ENCODE measurements at places on chromosomes 13 and 19. TPM values are rescaled to one million over a fixed set of nuclear protein-coding genes. Genes with fewer than 3 reads are reported as not detected.

Gene UBE2L5
- not detected for total RNA-seq

Gene ZNF492
- not detected for total RNA-seq

Gene NAPSA
- 0.27 TPM for total RNA-seq

- DNase-seq, result no peak
Observed at GRCh38 chr19:55209693-55210472, 582 bp upstream of the PTPRH start.

Gene ZNF208
- total RNA-seq, result not detected

- DNase-seq, result no peak
Observed at GRCh38 chr13:27339299-27339698, 68.7 kb downstream of the RASL11A start.

DNA sequence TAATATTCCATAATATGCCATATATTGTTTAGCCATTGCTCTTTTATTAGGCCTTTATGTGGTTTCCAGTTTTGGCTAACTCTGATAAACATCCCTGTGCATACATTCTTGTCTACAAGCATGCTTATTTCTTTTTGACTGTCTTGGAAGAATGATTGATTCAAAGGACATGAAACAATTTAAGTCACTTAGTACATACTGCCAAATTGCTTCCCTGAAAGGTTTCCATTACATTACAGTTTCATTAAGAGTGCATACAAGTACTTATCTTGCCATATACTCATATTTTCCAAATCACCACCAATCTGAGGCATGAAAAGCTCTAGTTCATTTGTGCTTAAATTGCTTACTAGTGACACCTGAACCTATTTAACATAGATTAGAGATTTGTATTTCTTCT is 113.9 kb downstream of the OXGR1 start:
- DNase-seq, result no peak

- DNase-seq, result no peak
Observed at GRCh38 chr13:31150315-31150985, 11.3 kb downstream of the HSPH1 start.

DNA sequence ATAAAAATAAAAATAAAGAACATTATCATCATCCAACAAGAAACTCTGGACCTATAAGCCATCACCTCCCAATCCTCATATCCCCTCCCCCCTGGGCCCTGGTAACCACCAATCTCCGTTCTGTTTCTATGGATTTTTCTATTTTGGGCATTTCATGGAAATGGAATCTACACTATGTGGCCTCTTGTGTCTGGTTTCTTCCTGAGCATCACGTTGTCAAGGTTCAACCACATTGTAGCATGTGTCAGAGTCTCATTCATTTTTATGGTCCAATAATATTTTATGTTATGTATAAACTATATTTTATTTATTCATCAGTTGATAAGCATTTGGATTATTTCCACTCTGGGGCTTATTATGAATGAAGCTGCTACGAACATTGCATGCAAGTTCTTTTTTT is 26.9 kb downstream of the SULT2B1 start:
- no peak for DNase-seq

Gene LGALS4
- total RNA-seq, result not detected

Gene ZNF665
- 3.3 TPM for total RNA-seq

GRCh38 chr13:36549126-36549702 is 116.9 kb downstream of the CCNA1 start:
- no peak for DNase-seq

- DNase-seq, result peak; percentile 96
Observed at GRCh38 chr19:50333235-50333736, 4.1 kb upstream of the KCNC3 start.

DNA sequence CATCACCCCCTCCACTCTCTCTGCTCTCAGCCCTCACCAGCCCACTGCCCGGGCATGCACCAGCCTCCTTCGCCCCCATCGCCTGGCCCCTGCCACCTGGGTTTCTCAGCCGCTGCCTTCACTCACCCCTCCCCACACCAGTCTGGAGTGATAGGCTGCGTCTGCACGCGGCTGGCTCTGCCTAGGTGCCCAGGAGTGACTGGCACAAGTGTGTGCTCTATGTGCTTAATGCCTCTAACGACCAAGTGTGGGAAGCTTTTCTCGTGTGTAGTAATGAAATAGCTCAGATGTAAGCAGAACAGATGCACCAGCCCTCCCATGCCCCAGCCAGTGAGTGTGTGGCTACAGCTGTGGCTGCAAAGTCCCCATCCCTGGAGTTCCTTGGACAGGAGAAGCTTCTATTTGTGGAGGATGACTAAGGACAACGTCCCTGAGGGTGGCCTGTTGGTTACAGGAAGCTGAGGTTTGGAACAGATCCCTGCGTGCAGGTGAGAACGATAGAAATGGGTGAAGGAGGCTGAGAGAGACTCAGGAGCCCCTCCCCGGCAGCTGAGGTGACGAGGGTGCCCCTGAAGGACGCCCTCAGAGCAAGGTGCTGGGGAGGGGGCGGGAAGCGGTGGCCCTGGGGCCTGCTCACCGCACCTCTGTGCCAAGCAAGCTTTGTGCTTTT is 35.6 kb downstream of the ATP11A start:
- no peak for DNase-seq

GRCh38 chr19:39052243-39052746 is 19.9 kb upstream of the FBXO27 start:
- peak; percentile 93 for DNase-seq

DNA sequence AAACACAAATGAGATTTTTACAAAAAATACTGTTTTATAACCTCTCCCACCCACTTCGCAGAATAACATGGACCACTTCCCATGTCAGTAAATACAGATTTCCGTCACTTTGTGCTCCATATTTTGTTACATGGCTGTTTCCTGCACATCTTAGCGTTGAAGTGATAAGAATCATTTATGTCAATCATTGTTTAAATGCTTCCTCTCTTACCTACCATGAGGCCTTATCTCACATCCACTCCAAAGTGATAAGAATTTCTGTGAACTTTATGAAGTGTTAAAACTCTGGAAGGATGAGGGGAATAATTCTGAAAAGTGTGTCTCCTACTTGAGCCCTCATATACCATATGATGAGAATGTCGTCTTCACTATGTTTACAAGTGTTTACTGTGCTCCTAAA is 36.6 kb upstream of the IL17D start:
- no peak for DNase-seq

- no peak for DNase-seq
Observed at GRCh38 chr13:42883771-42884467, 102.5 kb downstream of the FAM216B start.

GRCh38 chr13:77207943-77208342 is 119.0 kb downstream of the MYCBP2 start:
- DNase-seq, result no peak

Gene TLE6
- total RNA-seq, result 1.1 TPM

Gene EHD2
- total RNA-seq, result 493 TPM

Gene KCNJ14
- 0.90 TPM for total RNA-seq

DNA sequence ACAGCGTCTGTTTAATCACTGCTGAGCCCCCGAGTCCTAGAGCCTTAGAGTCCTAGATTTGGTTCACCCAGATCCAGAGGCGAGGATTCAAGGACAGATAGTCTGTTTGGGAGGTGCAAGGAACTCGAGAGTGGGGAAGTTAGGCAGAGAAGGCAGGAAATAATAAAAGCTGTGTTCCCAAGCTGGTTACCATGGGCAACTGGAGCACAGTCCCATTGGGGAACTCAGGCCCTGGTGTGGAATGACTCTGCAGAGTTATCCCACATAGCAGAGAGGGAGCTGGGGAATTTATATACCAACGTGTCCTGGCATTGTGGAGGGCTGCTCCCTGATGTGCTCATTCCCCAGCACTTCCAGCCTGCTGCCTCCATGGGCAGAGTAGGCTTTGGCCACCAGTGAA is 9.7 kb downstream of the IGSF23 start:
- no peak for DNase-seq

GRCh38 chr13:100301418-100301817 is 212.5 kb downstream of the PCCA start:
- no peak for DNase-seq

DNA sequence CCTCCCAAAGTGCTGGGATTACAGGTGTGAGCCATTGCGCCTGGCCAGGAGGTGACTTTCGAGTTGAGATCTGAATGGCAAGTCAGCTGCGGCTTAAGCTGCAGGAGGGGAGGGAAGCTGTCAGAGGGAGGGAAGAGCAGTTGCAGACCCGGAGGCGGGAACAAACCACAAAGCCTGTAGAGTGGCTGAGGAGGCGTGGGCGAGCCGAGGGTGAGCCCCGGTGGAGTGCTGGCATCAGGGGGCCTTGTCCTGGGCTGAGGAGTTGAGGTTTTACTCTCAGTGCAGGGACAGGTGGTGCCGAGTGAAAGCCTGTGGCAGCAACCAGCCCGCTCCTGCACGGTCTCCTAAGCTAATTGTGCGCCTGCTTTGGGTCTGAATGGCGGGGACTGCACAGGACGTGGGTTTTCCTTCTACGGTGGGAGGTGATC is 24.2 kb downstream of the PPP1R37 start:
- DNase-seq, result no peak

- DNase-seq, result no peak
Observed at GRCh38 chr13:41774605-41775218, 186.2 kb downstream of the VWA8 start.

Gene SIPA1L3
- 23.8 TPM for total RNA-seq

- no peak for DNase-seq
Observed at GRCh38 chr19:9793071-9793591, 24.6 kb upstream of the ZNF846 start.

Gene FBN3
- 0.51 TPM for total RNA-seq

Gene OR7D2
- total RNA-seq, result 0.33 TPM

DNA sequence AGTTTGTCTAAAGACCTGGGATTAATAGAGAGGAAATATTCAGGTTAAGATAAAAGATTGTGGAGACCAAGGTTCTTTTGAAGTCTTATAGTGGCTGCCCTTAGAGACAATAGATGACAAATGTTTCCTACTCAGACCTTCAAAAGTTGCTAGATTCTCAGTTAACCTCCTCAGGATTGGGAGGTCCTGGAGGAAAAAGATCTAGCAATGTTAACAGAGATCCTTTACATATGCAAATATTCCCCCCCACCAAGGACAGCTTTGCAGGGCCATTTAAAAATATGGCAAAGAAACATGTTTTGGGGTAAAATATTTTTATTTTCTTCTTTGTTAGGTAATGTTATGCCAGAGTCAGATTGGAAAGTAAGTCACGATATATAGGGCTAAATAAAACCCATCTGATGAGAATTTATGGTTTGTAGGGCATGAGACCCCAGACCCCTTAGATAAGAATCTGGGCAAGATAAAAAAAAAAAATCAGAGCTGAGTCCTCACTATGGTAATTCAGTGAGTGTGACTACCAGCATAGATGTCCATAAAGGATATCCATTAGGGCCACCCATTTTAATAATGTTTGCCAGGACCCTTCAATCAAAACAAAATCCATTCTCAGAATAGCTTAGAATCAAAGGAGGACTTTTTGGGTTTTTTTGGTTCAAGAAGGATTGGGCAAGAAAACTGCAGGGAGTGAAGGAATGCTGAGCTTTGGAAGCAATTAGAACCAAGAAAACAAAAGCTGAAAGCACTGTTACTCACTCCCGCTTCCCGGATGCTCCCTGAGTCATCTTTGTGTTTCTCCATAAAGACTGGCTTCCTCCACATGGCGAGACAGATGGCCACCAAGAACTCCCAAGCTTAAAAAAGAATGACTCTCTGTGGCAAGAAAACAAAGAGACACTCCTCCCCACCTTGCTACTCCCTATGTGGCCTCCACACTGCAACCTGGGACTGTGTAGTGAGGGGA is 28.2 kb downstream of the VSTM1 start:
- DNase-seq, result no peak

DNA sequence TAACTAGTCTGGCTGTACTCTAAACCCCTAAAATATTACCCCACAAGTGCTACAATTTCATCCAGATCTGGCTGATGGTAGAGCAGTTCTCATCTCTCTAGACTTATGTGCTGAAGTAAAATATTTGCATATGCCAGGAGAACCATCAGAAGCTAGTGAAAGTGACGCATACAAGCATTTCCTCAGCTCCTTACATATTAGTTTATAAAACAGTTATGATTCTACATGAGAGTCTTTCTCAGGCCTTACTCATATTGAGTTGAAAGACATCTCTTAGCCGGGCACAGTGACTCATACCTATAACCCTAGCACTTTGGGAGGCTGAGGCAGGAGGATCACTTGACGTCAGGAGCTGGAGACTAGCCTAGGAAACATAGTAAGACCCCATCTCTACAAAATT is 15.9 kb upstream of the ZNF30 start:
- DNase-seq, result no peak

Gene ZNF442
- 2.6 TPM for total RNA-seq

Gene HOMER3
- 50.6 TPM for total RNA-seq

DNA sequence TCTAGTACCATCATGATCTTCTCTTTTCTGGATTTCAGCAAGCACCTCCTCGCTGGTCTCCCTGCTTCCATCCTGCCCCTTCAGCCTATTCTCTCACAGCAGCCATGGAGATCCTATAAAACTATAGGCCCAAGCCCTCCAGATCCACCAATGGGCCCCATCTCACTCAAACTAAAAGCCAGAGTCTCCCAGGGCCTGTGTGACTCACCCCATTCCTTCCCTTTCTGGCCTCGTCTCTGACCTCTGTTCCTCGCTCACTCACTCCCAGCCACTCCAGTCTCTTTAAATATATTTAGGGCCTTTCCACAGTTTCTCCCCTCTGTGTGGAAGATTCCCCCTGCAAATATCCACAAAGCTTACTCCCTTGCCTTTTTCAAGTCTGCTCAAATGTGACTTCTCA is 89.7 kb downstream of the HSPH1 start:
- no peak for DNase-seq

GRCh38 chr13:94997126-94997525 is 284.8 kb upstream of the SOX21 start:
- no peak for DNase-seq

DNA sequence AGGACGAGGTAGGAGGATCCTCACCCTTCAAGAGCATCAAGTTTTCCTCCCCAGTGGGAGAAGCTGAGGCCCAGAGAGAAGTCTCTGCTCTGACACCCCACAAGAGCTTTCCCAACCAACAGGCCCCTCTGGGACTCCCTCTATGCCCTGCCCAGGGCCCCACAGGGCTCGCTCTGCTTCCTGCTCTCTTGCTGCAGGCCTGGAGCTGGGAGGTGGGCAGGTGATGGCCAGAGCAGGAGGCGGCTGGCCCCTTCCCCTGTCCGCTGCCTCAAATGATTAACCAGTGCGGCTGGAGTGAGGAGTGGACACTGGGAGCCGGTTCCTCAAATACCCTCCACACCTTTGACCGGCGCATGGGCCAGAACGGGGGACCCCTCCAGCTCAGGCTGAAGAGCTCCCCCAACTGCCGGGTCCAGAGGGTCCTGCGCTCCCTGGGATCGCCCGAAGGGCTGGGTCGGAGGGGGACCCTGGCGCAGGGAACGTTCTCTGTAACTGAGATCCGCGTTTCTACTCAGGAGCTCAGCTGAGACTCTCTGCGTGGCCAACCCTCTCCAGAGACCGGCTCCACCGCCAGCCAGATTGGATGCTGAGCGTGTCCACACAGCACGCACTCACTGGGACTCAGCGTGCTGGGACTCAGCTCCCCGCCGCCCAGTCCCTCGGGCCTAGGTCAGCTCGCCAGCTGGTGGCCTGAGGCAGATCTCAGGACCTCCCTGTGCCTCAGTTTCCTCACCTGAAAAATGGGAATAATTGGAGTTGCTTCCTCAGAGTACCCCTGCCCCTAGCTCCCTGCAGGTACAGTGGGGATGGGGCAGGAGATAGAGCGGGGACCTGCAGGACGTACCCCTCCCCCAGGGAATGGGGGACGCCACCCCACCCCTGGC is 6.7 kb upstream of the ONECUT3 start:
- DNase-seq, result no peak

Gene TRIP10
- total RNA-seq, result 107 TPM

Data from chondrocyte (in vitro differentiated cells).